ENCODE measurements at places on chromosomes 3 and 15.

GRCh38 chr3:42057561-42058211 is 33.5 kb upstream of the TRAK1 start:
- no peak for DNase-seq

DNA sequence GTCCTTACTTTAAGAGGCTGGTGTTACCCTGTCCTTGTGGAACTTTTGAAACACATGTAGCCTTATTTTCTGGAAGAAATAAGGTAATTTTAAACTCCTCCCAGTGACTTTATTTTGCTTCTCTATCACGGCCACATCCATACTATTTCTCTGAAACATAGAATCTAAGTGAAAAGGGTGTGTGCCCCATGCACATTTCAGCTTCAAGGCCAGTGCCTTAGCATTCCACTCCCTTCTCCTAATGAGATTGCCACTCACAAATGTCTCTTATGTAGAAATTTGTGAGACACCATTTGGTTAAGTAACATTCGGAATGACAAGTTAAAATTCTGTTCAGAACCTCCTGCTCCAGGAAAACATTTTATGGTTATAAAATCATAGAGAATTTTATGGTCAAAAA is 562.7 kb downstream of the TUSC7 start:
- DNase-seq = no peak

DNA sequence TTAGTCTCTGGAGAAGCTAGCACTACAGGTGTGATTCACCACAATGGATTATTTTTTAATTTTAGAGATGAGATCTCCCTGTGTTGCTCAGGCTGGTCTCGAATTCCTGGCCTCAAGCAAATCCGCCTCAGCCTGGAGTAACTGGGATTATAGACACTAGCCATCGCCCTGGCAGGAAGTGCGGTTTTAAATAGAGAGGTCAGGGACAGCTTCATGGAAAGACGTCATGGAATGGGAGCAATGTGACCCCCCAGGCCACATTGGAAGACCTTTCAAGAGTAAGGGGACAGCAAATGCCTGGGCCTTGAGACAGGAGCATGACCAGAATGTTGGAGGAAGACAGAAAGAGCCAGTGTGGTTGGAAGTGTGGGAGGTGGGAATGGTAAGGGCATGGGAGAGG is 2.2 kb upstream of the ISG20 start:
- DNase-seq = peak; percentile 26

- DNase-seq = no peak
Measured at GRCh38 chr3:4656626-4657328, 163.6 kb downstream of the ITPR1 start.

DNA sequence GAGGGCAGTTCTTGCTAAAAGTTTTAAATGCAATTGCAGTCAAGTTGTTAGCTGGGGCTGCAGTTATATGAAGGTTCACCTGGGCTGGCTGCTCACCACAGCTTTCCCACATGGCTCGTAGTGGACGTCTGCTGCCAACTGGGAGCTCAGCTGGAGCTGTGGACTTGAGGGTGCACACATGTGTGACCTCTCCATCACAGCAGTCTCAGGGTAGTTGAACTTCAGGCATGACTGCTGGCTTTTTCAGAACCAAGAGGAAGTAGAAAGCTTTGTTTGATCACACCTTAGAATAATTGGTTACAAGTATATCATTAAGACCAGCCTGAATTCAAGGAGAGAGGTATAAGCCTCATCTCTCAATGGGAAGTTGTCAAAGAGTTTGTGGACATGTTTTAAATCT is 74.1 kb downstream of the CHL1 start:
- no peak for DNase-seq

DNA sequence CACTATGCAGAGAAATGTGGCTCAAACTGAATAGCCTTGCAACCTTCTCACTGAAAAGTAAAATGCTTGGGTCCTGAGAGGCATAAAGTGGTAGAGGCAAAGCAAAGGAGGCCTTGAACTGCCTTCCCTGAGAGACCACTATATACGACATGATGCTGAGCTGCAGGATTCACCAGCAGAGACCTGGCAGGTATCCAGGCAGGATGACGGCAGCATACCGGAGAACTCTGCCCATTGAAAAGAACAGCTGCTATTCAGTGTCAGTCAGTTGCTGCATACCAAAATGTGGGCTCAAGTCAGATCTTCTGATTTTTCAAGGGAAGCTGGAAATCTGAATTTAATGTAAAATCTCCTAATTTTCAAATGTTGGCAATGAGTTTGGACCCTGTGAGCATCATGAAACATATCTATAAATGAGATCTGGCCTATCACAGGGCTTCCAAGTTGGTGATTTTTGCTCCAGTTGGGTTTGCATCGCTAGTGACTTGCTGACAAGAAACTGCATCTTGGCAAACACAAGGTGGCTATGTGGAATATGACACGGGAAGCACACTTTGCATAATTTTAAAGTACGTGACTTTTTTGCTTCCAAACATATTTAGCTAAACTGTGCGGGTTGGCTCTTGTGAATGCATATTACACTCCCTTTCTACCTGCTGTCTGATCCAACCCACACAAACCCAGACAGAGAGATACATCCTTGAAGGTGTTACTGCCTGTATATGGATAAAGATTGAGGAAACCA is 529.0 kb downstream of the AGBL1 start:
- no peak for DNase-seq

DNA sequence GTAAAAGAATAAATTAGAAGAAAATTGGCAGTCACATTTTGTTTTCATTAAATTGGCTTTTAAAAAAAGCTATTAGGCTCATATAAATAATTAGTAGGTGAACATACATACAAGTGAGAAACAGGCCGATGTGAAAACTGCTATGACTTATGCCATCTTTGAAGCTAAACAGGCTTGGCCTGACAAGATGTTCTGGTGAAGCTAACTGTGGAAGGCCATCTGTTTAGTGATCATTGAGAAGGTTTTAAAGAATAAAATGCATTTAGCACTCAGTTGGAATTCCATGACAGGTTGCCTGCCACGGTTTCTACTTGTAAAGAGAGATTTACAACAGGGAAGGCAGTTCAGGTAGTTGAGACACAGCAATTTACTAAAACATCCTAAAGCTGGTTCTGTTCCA is 264.0 kb upstream of the AGTR1 start:
- no peak for DNase-seq

All from activated naive CD8-positive, alpha-beta T cell treated with anti-CD3 and anti-CD28 coated beads, Interleukin-2, amount 10 ng/mL, durations not matched to agents 7 days and 5 days (primary cell).